ENCODE measurements at places on chromosomes 11 and 22.
A peak's percentile ranks its signal among the peaks of the same experiment; 100 is the strongest.

- no peak for DNase-seq
Observed at GRCh38 chr22:35576671-35577070, 36.0 kb downstream of the RASD2 start.

DNA sequence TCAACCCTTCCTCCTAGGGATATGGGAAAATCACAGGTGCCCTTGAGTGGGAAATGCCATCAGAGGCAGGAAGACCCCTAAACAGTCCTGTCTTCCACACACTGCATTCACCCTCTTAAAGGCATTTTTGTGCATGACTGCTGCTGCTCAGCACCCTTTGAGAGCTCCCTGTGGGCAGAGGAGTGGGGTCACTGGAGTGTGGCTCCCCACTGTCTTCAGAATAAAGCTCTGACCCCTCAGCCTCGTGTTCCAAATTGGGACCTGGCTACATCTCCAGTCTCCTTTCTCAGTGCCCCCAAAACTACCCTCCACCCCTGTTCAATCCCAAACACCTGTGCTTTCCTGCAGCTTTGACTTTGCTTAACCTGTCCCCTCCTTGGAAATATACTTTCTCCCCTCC, 46.6 kb downstream of the CHRDL2 start:
- no peak for DNase-seq

GRCh38 chr22:25749420-25750169, 7.6 kb downstream of the MYO18B start:
- peak; percentile 30 for DNase-seq

DNA sequence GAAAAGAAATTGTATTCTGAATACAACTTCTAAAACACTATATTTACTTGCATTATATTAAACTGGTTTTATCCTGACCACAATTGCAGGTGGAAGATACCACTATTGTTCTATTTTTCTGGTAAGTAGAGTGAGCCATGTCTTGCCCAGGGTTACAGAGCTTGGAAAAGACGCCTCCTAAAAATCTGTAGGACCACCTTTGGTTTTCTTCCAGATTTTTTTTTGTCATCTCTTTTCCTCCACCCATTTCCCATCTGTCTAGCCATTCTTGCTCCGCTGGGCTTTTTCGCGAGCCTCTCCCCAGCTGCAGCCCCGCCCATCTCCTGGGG, 294 bp upstream of the MTMR3 start:
- no peak for DNase-seq

DNA sequence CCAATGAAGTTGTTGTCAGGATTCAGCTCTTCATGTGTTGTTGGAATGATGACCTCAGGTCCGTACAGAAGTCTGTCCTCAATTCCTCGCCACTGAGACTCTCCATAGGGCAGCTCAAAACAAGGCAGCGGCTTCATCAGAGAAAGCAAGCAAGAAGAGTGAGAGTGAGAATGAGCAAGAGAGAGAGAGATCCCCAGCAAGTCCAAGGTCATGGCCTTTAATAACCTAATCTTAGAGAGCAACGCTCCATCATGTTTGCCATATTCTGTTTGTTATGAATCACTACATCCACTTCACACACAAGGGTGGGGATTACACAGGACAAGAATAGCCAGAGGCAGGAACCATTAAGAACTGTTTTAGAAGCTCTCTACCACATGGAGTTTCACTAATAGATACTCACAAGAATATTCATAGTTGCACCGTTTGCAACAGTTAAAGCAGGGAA, 23.3 kb upstream of the MMP7 start:
- no peak for DNase-seq

- no peak for DNase-seq
Observed at GRCh38 chr11:43545610-43546009, 134.9 kb upstream of the HSD17B12 start.

DNA sequence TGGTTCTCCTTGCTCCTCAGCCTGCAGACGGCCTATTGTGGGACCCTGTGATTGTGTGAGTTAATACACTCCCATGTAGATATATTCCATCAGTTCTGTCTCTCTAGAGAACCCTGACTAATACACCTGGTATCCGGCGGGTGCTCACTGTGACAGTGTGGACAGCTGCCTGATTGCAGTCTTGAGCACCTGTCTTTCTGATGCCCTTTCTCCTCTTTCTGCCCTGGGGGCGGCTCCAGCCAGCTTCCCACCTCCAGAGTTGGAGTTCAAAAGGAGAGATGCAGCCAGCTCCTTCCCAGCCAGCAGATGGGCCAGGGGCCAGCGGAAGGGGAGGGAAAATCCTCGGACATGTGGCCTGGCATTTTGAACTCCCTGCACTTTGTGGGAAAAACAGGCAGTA, 15.0 kb downstream of the SMIM38 start:
- DNase-seq: no peak
